ENCODE measurements at places on chromosomes 1 and 21. TPM values are rescaled to one million over a fixed set of nuclear protein-coding genes. Genes with fewer than 3 reads are reported as not detected.

WDR26 gene
- 65.5 TPM for total RNA-seq

SLC44A5 gene
- total RNA-seq: 2.7 TPM

CFAP107 gene
- total RNA-seq: not detected

DNA sequence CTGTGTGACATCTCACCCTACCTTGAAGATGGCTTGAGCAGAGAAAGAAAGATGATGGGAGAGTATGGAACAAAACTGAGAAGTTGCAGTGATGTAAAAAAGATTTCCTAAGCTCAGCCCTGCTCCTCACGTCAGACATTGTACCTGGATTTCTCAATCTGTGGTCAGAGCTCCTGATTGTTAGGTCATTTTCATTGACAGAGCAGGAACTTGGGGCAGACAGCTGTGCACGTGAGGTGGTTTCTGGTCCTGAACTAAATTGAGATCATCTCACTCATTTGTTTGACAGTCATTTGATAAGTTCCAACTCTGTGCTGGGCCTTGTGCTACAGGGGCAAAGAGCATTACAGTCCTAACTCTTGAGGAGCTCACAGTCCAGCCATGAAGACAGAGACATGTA lies 10.2 kb downstream of the TRAF3IP3 start:
- no peak for DNase-seq
- no peaks in the 10 kb centered on the region for H3K4me1 ChIP-seq
- no peaks in the 10 kb centered on the region for H3K27me3 ChIP-seq
- no peaks in the 10 kb centered on the region for H3K36me3 ChIP-seq
- H3K27ac ChIP-seq: no peak overlapping the region

GRCh38 chr1:65339866-65340468 lies 30.6 kb downstream of the DNAJC6 start:
- no peak overlapping the region for H3K27ac ChIP-seq
- no peaks in the 10 kb centered on the region for H3K36me3 ChIP-seq
- no peak overlapping the region for H3K4me3 ChIP-seq
- peaks cover 6% of the 10 kb centered on the region for H3K4me1 ChIP-seq

- H3K27ac ChIP-seq: no peak overlapping the region
- H3K27me3 ChIP-seq: no peaks in the 10 kb centered on the region
- no peaks in the 10 kb centered on the region for H3K4me1 ChIP-seq
- no peaks in the 10 kb centered on the region for H3K36me3 ChIP-seq
- H3K4me3 ChIP-seq: no peak overlapping the region
Observed at GRCh38 chr1:98870959-98871903, 133.4 kb downstream of the PLPPR5 start.

GRCh38 chr1:238767321-238767720 lies 619.0 kb upstream of the CHRM3 start:
- H3K4me1 ChIP-seq: no peaks in the 10 kb centered on the region
- H3K27me3 ChIP-seq: no peaks in the 10 kb centered on the region
- H3K27ac ChIP-seq: no peak overlapping the region

DNA sequence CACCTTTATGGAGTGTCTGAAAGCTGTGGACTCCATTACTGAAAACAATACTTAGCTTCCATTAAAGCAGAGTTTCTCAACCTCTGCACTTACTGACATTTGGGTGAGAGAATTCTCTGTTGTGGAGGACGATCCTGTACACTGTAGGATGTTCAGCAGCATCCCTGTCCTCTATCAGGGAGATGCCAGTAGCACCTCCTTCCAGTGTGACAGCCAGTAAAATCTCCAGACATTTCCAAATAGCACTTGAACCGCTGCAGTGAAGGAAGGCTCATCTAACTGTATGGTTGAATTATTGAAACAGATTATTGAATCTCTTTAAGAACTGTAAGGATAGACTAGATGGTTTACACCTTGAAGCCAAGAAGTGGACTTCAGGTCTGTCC lies 3.1 kb downstream of the PRDM2 start:
- H3K27ac ChIP-seq: no peak overlapping the region
- DNase-seq: no peak
- peaks cover 18% of the 10 kb centered on the region for H3K27me3 ChIP-seq
- H3K4me3 ChIP-seq: no peak overlapping the region
- H3K36me3 ChIP-seq: no peaks in the 10 kb centered on the region
- no peaks in the 10 kb centered on the region for H3K4me1 ChIP-seq

DNA sequence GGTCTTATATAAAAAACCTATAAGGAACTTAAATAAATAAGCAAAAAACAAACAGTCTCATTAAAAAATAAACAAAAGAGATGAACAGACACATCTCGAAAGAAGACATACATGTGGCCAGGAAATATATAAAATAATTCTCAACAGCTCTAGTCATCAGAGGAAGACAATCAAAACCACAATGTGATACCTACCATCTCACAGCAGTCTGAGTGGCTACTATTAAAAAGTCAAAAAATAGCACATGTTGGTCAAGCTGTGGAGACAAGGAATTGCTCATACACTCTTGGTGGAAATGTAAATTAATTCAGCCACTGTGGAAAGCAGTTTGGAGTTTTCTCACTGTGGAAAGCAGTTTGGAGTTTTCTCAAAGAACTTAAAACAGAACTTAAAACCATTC lies 100.3 kb upstream of the ADAMTS5 start:
- no peaks in the 10 kb centered on the region for H3K4me1 ChIP-seq
- H3K27ac ChIP-seq: no peak overlapping the region
- H3K4me3 ChIP-seq: no peak overlapping the region
- H3K36me3 ChIP-seq: no peaks in the 10 kb centered on the region
- no peaks in the 10 kb centered on the region for H3K27me3 ChIP-seq
- DNase-seq: no peak

DNA sequence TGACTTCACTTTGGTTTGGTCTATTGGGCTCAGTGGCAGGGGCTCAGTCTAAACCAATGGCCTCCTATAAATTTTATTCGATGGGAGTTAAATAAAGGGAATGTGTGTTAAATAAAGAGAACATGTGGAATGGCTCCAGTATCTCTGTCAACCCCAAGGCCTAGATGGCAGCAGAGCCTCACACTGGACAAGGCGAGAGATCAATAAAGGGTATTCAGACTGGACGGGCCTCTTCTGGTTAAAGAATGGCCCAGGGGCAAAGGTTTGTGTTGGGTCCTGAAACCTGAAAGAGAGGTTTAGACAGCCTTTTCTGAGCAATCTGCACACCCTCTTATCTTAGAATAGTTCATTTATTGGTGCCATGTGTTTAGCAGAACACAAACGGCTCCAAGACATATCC lies 34.7 kb downstream of the SH3BP5L start:
- no peak overlapping the region for H3K27ac ChIP-seq
- H3K4me1 ChIP-seq: no peaks in the 10 kb centered on the region
- H3K36me3 ChIP-seq: no peaks in the 10 kb centered on the region
- H3K27me3 ChIP-seq: no peaks in the 10 kb centered on the region

DNA sequence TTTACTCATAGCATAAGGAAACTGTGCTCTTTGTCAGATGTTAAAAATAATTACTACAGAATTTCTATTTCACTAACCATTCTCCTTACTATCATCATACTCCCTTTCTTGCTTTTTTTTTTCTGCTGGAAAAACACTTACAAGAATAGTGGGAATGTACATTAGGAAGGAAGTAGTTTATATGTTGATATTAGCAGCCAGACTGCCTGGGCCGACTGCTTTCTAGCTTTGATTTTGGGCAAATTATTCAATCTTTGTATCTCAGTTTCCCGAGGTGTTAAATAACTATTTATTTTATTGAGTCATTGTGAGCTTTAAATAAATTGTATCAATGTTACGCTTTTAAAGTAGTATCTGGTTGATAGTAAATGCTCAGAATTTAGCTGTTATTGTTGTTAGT lies 122.4 kb downstream of the USP25 start:
- H3K27me3 ChIP-seq: no peaks in the 10 kb centered on the region
- no peak overlapping the region for H3K4me3 ChIP-seq
- H3K4me1 ChIP-seq: no peaks in the 10 kb centered on the region
- no peaks in the 10 kb centered on the region for H3K36me3 ChIP-seq

DNA sequence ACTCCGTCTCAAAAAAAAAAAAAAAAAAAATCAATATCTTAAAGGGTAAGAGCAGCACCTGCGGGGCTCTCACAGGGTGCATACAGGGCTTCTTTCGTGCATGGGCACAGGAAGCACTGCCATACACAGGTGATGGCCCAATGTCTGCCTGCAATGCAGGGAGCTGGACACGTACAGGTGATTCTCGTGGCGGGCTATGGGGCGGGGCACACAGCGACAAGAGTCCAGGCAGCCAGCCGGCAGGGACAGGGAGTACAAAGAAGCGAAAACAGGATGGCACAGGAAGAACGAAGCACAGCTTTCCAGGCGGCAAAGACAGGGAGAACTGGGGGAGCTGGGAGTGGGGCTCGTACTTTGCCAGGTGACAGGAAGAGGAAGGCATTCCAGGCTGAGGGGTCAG lies 1.6 kb downstream of the KIF17 start:
- peaks cover 12% of the 10 kb centered on the region for H3K27me3 ChIP-seq
- H3K36me3 ChIP-seq: no peaks in the 10 kb centered on the region
- H3K27ac ChIP-seq: no peak overlapping the region
- peaks cover 6% of the 10 kb centered on the region for H3K4me1 ChIP-seq
- H3K4me3 ChIP-seq: no peak overlapping the region
- no peak for DNase-seq

DNA sequence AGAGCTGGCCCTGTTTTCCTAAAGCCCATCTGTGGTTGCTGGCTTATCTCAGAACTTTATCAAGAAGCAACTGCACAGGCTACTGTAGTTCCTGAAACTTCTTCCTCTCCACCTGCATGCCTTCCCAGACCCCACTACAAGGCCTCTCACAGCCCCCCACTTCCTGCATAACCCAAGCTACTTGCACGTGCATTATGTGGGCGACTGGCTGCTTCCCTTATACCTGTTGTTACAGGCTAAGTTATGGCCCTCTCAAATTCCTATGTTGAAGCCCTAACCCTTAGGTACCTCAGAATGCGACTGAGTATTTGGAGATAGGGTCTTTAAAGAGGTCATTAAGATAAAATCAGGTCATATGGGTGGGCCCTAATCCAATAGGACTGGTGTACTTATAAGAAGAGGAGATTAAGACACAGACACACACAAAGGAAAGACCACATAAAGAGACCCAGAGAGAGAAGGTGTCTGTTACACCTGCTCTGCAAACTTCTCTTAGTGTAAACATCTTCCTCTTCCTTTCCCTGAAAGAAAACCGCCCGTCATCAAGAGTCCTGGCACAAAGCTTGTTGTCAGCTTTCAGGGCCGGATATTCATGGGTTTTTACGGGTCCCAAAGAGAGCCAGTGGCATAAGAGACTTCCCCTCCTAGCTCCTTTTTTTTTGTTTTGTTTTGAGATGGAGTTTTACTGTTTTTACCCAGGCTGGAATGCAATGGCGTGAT lies 5.1 kb downstream of the ZNF496 start:
- H3K27me3 ChIP-seq: no peaks in the 10 kb centered on the region
- peaks cover 12% of the 10 kb centered on the region for H3K4me1 ChIP-seq
- H3K27ac ChIP-seq: no peak overlapping the region
- no peak for DNase-seq
- H3K4me3 ChIP-seq: no peak overlapping the region
- H3K36me3 ChIP-seq: peaks cover 71% of the 10 kb centered on the region

Measured in H1 (cell line).